ENCODE measurements at places on chromosomes 4 and X. TPM values are rescaled to one million over a fixed set of nuclear protein-coding genes. Genes with fewer than 3 reads are reported as not detected.

DNA sequence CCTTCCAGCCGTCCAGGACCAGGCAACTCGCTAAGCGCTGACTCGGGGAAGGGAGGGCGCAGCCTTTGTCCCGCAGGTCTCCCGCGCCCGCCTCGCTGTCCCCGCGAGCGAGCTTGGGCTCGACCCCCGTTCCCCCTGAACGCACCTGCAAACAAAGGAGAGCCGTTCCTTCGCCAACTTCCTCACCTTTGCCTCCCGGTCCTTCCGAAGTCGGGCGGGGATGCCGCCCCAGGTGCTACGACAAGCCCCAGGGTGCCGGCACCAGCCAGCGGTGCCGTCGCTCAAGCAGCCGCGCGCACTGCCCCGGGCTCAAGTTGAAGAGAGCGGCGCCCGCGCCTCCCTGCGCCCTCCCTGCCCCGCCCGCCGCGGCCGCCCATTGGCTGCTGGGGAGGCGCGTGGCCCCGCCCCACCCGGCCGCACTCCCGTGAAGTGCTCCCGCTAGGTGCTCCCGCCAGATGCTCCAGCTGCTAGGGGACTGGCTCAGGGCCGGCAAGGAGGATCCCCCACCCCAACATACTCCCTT is 107.1 kb downstream of the NSUN7 start:
- H3K27me3 ChIP-seq = peaks cover 5% of the 10 kb centered on the region
- H3K27ac ChIP-seq = no peak overlapping the region
- H3K4me1 ChIP-seq = peaks cover 11% of the 10 kb centered on the region
- peaks cover 7% of the 10 kb centered on the region for H3K36me3 ChIP-seq

The CACNA1F gene
- 0.32 TPM for total RNA-seq

The USP17L10 gene
- total RNA-seq = not detected

GRCh38 chr4:41214825-41215146 is 444 bp upstream of the APBB2 start:
- no peaks in the 10 kb centered on the region for H3K36me3 ChIP-seq
- H3K4me1 ChIP-seq = peaks cover 43% of the 10 kb centered on the region
- DNase-seq = no peak
- no peaks in the 10 kb centered on the region for H3K27me3 ChIP-seq
- peak overlapping the region; percentile 67 for H3K27ac ChIP-seq

DNA sequence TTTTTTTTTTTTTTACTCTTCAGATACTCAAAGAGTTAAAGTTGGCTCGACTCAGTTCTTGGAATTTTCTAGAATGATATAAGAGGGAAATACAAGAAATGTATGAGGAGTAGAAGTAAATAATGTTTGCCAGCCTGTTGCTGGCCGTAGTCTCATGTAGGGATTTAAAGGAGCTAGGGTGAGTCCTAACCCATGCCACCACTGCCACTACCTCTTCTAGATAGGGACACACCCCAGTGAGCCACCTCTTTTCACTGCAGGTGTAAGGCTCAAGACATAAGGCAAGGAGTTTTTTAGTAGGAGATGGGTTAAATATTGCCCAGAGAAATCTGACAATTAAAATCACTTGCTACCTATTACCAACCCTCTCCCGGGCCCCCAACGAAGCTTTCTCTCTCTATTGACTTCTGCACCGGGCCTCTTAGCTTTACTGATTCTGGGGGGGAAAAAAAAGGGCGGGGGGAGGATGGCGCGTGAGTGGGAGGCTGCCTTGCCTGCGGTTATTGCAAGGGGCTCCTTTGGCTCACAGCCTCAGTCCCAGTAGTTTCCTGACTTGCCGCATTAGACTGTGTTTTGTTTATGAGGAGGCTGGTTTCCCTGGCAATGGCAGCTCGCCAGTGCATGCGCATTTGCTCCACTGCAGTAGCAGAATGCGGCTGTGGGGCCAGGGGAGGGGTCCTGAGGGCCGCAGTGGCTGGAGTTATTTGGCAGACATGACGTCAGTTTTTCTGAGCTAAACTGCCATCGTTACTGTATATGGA is 3.0 kb downstream of the LINC00632 start:
- no peaks in the 10 kb centered on the region for H3K36me3 ChIP-seq
- H3K27me3 ChIP-seq = no peaks in the 10 kb centered on the region
- no peak overlapping the region for H3K4me3 ChIP-seq
- no peak overlapping the region for H3K27ac ChIP-seq
- peak; percentile 92 for DNase-seq
- peaks cover 26% of the 10 kb centered on the region for H3K4me1 ChIP-seq

The PAGE2 gene
- total RNA-seq = not detected

- no peaks in the 10 kb centered on the region for H3K36me3 ChIP-seq
- no peaks in the 10 kb centered on the region for H3K4me1 ChIP-seq
- H3K27me3 ChIP-seq = no peaks in the 10 kb centered on the region
- H3K4me3 ChIP-seq = no peak overlapping the region
- no peak overlapping the region for H3K27ac ChIP-seq
These were observed 18.8 kb upstream of the OTUD4 start for GRCh38 chr4:145199051-145199716.

DNA sequence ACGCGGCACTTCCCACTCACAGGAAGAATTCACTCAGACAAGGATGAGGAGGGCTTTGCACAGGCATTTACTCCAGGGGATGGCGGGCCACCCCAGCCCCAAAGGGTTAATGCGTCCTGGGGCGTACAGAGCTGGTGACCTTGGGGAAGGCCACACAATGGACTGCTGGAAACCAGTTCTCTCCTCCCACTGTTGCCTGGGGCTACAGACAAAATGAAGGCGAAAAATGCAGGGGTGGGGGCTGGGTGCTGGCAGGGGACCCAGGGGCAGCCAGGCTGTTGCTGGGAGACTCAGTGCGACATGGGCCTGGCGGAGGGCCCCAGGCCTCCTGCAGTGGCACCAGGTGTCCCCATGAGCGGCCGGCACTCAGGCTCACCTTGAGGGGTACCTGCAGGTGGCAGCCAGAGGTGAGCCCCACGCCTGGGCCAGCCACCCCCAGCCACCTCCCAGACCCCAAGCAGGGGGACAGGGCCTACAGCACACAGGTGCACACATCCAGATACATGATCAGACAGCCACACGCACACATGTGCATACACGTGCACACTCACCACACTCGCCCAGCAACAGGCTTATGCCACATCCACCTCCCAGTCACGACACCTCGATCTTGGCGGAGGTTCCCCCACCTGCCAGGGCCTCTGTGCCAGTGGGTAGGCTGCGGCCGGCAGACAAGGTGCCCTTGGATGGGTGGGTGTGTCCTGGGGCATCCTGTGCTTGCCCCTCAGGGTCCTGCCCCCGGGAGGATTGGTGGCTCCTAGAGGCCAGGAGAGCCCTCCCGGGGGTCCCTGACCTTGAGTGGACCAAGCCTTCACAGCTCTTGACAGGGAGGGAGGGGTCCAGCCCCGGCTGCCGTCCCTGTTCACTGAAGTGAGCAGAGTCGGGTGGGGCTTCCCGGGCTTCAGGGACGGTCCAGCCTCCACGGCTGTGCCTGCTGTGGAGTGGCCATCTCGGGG is 13.1 kb downstream of the NAT8L start:
- peaks cover 6% of the 10 kb centered on the region for H3K4me1 ChIP-seq
- no peak for DNase-seq
- H3K27me3 ChIP-seq = no peaks in the 10 kb centered on the region
- H3K36me3 ChIP-seq = no peaks in the 10 kb centered on the region
- no peak overlapping the region for H3K4me3 ChIP-seq

GRCh38 chrX:9519546-9520216 is 54.8 kb downstream of the TBL1X start:
- H3K4me3 ChIP-seq = no peak overlapping the region
- H3K4me1 ChIP-seq = peaks cover 39% of the 10 kb centered on the region
- peaks cover under 1% of the 10 kb centered on the region for H3K36me3 ChIP-seq
- no peak for DNase-seq

The CXCL6 gene
- total RNA-seq = 0.20 TPM

The POU3F4 gene
- total RNA-seq = not detected

DNA sequence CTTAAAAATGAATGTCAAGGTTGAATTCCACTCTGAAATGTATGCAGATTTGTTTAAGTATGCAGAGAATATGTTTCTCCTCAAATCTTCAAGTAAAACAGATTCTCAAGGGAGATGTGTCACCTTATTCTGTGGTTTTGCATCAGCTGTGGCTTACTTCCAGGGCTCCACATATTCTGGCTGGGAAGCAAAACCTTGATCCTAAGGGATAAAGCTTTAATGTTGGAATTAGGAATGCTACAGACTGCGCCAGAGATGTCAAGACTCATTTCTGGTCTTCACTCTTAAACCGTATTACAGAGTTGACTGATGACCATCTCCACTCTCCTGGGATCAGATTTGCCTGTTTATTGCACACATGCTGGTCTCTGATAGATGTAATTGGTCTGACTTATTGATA is 143.9 kb upstream of the DIPK2B start:
- H3K36me3 ChIP-seq = no peaks in the 10 kb centered on the region
- H3K4me1 ChIP-seq = no peaks in the 10 kb centered on the region

DNA sequence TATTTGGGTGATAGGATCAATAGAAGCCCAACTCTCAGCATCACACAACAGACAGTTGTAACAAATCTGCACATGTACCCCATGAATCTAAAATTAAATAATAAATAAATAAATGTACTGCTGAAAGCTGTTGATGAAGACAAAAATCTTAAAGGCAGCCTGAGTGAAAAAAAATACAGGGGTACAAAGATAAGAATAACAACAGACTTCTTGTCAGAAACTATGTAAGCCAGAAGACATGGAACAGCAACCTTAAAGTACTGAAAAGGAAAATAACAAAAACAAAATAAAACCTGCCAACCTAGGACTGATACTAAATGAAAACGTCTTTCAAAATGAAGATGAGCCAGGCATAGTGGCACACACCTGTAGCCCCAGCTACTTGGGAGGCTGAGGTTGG is 25.0 kb upstream of the PDLIM5 start:
- peaks cover 18% of the 10 kb centered on the region for H3K36me3 ChIP-seq
- peaks cover 12% of the 10 kb centered on the region for H3K4me1 ChIP-seq
- no peak overlapping the region for H3K4me3 ChIP-seq
- no peak for DNase-seq
- H3K27me3 ChIP-seq = no peaks in the 10 kb centered on the region

DNA sequence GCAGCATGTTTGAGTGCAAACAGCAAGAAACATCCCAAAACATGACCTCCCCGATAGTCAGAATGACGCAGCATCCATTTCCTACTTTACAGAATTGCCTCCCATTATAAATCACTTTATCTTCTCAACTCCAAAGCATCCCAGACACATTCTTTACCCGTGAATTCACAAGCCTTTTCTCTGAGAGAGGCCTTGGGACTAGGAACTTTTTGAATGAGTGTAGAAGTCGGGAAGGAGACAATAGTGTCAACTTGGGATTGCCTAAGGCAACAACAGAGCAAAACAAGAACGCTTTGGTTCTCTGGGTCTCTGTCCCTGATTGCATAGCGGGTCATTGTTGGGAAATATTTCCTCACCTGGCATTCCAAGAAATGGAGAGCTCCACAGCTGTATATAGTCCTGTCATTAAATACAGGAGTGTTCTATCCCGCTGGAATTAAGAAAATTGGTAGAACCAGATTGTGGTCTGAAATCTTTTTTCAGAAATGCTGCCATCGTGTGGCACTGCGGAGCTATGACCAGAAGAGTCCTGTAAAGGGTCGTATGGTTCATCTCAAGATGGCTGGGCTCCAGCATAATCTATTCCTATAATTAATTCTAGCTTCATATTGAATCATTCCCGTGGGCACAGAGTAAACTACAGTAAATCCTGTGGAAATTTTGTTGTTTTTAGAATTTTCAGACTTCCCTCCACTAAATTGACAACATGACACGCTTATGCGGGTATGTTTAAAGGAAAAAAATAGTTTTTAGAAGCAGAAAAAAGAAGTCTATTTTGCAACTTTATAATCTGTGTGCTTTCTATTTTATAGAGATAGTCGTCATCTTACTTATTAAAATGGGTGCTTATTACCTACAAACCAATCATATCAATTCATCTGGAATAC is 2.0 kb upstream of the SPP1 start:
- H3K27ac ChIP-seq = peak overlapping the region; percentile 68
- DNase-seq = no peak
- H3K36me3 ChIP-seq = no peaks in the 10 kb centered on the region

GRCh38 chrX:130555757-130556156 is 154.0 kb downstream of the RBMX2 start:
- no peak overlapping the region for H3K27ac ChIP-seq
- H3K4me1 ChIP-seq = no peaks in the 10 kb centered on the region
- peaks cover 35% of the 10 kb centered on the region for H3K27me3 ChIP-seq
- H3K4me3 ChIP-seq = no peak overlapping the region

The USP38 gene
- total RNA-seq = 20.9 TPM

- no peak for DNase-seq
- no peaks in the 10 kb centered on the region for H3K4me1 ChIP-seq
- no peak overlapping the region for H3K4me3 ChIP-seq
- H3K27me3 ChIP-seq = no peaks in the 10 kb centered on the region
- peaks cover 7% of the 10 kb centered on the region for H3K36me3 ChIP-seq
- no peak overlapping the region for H3K27ac ChIP-seq
These were observed 972.5 kb downstream of the CCSER1 start for GRCh38 chr4:91099666-91100065.

GRCh38 chrX:99857455-99857854 is 552.6 kb downstream of the PCDH19 start:
- no peaks in the 10 kb centered on the region for H3K4me1 ChIP-seq
- H3K4me3 ChIP-seq = no peak overlapping the region
- no peak overlapping the region for H3K27ac ChIP-seq
- no peak for DNase-seq
- H3K27me3 ChIP-seq = no peaks in the 10 kb centered on the region

The IL1RAPL1 gene
- 15.2 TPM for total RNA-seq

DNA sequence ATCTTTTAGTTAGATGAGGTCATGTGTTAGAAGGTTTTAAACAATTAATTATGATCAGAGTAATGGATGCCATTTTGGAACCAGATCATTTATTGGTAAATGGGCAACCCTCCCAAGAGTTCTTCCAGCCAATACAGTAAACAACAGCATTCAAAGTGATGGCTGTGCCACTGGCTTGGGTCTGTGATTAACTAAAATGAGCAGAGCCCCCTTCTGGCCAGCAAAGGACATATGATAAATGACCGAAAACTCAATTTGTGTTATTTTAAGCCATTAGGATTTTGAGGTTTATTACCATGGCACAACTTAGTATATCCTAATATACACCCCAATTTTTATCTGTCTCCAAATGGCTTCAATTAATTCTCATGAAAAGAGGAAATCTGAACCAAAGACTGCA is 90.8 kb upstream of the NPFFR2 start:
- no peak overlapping the region for H3K27ac ChIP-seq
- H3K27me3 ChIP-seq = no peaks in the 10 kb centered on the region
- no peak overlapping the region for H3K4me3 ChIP-seq
- H3K4me1 ChIP-seq = no peaks in the 10 kb centered on the region
- no peaks in the 10 kb centered on the region for H3K36me3 ChIP-seq
- no peak for DNase-seq

DNA sequence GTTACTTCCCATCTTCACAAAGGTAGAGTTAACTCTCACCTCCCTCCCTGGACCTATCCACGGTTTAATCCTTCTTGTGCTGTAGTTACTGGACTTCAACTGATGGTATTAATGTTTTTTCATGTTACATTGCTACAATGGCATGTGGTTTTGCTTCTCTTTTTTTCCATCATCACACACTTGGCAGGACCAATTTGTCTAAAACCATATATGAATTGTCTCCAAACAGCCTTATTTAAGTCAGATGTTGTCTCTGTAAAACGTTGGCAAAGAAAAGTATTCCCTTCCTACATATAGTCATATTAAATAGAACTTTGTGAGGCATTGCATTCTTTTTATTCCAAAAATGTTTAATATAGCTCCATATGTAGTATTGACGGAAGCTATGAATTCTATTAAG is 15.5 kb downstream of the PRRG1 start:
- no peaks in the 10 kb centered on the region for H3K4me1 ChIP-seq
- DNase-seq = no peak
- H3K36me3 ChIP-seq = peaks cover 8% of the 10 kb centered on the region
- no peak overlapping the region for H3K27ac ChIP-seq
- no peaks in the 10 kb centered on the region for H3K27me3 ChIP-seq

GRCh38 chr4:155571184-155571944 is 95.3 kb upstream of the GUCY1A1 start:
- DNase-seq = no peak
- no peak overlapping the region for H3K4me3 ChIP-seq
- peaks cover 2% of the 10 kb centered on the region for H3K4me1 ChIP-seq
- no peaks in the 10 kb centered on the region for H3K27me3 ChIP-seq
- no peak overlapping the region for H3K27ac ChIP-seq
- no peaks in the 10 kb centered on the region for H3K36me3 ChIP-seq

The BEX5 gene
- total RNA-seq = not detected
